Thymus (tissue), 14 donors: ENCODE measurements at places on chromosomes 7 and 10. TPM values are rescaled to one million over a fixed set of nuclear protein-coding genes. Genes with fewer than 3 reads are reported as not detected.

DOCK1 gene
- total RNA-seq = 11.7 TPM

SP4 gene
- 21.2 TPM for total RNA-seq

SUGCT gene
- total RNA-seq = 1.6 TPM

- no peaks in the 10 kb centered on the region for H3K36me3 ChIP-seq
- DNase-seq = no peak
- H3K27ac ChIP-seq = no peak overlapping the region
- H3K27me3 ChIP-seq = no peaks in the 10 kb centered on the region
These were observed 516.5 kb upstream of the ANKRD30A start for GRCh38 chr10:36608866-36609265.
